ENCODE measurements at places on chromosomes 4 and X.

DNA sequence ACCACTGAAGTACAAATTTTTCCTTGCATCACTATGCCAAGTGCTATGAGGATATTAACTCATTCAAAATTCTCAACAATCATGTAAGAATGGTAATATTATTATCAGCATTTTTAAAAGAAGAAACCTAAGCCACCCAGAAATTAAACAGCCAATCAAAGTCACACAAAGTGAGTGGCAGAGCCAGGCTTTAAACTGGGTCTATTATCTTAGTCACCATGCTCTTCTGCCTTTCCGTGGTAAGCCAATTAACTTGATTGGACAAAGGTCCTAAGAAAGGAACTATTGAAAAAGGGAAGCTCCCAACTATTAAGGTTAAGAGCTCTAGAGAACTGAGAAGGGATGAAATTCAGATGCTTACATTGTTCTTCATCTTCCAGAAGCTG lies 111.5 kb downstream of the ASB9 start:
- no peak for DNase-seq

DNA sequence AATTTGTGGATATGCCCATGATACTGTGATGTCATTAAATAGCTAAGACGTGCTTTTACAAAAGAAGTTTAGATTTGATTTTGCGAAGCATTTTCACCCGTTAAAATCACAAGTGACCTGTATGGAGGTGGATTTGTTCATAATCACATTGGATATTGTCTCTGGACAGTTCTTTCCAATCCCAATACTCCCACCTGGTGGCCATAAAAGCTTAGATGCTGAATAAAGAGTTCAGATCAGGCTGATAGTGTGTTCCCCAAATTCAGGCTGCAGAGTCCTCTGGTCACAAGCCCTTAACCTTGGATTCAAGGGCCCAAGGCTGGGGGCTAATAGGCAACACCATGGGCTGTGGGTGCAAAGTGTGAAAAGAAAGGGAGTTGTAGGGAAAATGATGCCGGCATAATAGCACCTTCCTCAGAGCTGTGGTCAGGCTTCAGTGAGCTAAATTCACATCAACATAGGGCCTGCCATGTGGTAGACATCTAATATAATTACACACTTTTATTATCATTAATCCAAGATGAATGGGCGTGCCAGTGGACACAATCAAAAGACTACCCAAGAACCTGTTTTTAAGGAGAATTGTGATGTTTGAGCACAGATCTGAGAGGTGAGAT lies 28.1 kb downstream of the SMIM43 start:
- no peak for DNase-seq

DNA sequence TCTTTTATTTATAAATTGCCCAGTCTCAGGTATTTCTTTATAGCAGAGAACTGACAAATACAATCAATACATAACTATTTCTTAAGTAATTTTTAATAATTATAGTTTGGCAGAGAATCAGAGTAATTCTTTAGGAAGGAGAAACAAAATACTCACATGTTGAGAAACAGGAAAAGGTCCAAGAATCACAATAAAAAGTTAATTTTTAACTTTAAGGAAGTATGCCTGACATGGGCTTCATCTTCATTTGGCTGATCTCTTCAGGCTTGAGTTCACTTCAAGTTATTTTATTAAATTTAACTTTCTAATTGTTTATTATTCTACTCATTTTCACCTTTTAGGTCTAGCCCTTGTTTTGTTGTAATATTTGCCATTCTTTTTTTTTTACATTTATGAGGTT lies 36.1 kb upstream of the RNF150 start:
- no peak for DNase-seq

DNA sequence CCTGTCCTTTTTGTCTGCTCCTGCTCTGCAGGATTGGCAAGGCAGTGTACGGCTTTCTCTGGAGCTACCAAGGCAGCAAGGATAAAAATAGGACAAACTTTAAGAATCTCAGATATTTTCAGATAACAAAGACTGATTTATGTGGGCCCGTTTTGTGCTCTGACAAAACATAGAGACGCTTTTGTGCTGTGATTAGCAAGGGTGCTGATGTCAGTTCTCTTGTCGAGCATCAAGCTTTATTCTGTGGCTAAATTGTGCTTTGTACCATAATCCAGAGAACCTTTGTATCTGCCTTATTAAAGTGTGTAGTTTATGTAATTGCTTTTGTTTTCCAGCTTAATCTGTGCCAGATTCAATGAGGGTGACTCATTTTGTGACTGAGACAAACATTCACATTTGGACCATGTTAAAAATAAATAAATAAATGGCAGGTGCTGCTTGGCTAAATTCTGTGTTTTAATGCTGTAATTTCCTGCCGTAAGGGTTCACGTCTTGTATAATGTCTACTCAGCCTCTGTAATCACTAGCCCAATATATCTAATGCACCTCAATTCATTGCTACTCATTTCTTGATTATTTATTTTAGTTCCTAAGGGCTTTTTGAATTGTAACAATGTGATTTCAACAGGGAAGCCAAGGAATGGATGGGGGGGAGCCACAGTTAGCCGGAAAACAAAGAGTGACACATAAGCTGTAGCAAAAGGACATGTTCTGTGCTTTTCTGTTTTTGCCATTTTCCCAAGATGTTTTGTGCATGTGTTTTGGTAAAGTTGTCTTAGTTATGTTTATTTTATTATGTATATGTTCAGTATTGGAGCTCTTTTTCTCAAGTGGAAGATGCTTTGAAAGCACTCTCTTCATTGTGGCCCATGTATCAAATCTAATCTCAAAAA lies 75.1 kb downstream of the GAB1 start:
- DNase-seq = no peak

- no peak for DNase-seq
Measured at GRCh38 chrX:43165343-43165920, 387.5 kb upstream of the PPP1R2C start.

DNA sequence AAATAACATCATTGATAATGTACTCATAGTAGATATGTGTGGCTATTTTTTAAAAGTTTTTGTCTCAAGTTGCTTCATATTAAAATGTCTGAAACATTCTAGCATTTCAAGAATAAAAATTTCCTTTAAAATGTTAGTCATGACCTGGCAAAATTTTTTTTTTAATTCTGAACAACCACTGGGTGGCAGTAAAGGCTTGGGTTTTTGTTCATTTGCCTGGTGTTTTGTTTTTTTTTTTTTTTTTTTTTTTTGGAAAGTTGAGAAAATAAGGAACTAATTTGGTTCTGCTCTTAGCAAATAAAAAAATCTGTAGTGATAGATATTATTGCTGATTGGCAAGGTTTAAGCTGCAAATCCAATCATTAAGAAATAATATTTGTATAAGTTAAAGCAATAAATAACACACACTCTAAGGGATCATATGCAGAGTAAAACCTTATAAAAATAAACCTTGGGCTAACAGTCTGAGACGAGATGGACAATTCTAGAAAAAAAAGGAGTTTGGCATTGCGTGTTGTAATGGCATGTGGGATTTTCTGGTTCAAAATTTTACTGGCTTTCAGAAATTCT lies 81.4 kb downstream of the CEP44 start:
- no peak for DNase-seq

- no peak for DNase-seq
Measured at GRCh38 chr4:156941940-156942548, 29.6 kb downstream of the PDGFC start.

- no peak for DNase-seq
Measured at GRCh38 chr4:32564626-32565025, 1844.5 kb downstream of the PCDH7 start.

- DNase-seq = no peak
Measured at GRCh38 chr4:22471999-22472461, 43.8 kb downstream of the ADGRA3 start.

- no peak for DNase-seq
Measured at GRCh38 chrX:78111140-78111931, 7.3 kb downstream of the PGK1 start.

DNA sequence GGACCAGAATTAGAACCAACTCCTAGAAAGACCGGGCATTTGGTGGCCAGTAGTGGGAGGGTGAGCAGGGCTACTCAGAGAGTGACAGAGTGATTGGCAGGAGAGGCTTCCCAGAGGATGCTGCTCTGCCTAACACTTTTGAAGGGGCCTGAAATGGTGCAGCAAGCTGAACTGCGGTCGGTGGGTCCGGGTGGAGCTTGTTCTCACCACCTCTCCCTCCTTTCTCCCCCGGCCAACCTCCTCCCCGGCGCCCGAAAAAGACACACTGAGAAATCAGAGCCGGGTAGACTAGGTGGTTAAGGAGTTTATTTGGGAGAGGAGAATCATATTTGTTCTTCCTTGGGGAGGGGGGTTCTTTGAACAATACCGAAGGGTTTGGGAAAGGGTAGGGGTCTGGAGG lies 1.4 kb upstream of the PRICKLE3 start:
- DNase-seq = no peak

- DNase-seq = no peak
Measured at GRCh38 chrX:15293451-15293850, 22.0 kb downstream of the ASB11 start.

DNA sequence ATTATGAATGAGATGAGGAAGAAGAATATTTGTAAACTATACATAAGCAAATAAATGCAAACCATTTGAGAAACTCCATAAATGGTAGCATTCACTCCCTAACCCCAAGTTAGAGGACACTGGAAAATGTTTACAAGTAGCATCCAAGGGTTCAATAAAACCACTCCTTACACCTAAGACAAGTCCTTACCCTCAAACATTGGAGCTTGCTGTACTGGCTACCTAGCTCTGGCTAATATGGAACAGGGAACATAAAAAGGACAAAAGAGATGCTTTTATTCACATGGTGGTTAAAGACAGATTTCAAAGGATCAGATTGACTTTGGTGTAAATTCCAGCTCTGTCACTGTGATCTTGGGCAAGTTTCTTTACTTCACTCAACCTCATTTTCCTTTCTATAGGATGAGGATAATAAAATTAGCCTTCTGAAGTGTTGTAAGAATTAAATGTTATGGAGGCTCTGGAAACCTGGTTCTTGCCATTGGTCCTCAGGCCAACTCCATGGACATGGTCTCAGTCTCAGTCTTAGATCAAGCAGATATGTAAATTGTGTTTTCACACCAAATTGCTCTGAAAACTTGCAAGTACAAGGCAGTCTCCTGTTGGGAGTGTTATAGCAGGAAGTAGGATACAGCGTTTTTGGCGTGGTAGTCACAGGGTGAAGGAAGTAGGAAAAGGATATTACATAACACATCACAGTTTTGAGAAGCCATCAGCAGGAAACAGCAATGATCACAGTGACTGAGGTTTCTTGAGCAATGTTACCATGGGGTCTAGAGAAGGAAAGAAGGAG lies 3.3 kb downstream of the CXCL1 start:
- DNase-seq = no peak

DNA sequence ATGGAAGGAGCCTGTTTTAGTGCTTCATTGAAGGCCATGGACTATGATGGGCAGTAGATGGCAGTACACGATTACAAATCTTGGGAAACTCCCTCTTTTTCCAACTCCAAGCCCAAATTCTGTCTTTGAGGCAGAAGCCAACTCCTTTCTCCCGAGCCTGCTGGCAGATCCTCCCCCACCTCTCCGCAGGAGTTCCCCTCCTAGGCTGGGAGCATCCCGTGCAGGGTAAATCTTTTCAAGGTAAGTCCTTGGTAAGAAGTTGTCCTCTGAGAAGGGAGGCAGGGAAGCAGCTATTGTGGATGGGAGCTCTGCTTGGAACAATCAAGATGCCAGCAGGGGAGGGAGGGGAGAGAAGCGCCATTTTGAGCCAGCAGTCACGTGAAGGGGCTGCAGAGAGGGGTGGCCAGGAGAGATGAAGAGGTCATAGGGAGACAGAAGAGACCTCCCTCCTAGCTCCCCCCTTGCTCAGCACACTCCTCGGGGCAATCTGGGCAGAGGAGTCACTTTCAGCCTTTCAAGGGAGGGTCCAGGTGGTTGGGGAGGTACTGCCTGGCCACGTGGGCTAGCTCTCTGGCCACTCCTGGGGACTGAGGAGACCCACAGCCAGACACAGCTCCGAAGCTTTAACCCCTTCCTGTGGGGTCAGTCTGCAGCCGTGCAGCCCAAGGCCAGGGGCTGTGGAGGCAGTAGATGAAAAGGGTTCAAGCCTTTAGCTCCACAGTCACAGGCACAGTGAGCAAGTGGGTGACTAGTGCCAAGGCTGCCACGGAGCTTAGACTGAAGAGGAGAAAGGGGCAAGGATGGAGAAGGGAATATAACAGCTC lies 9.6 kb downstream of the CC2D2A start:
- DNase-seq = no peak

DNA sequence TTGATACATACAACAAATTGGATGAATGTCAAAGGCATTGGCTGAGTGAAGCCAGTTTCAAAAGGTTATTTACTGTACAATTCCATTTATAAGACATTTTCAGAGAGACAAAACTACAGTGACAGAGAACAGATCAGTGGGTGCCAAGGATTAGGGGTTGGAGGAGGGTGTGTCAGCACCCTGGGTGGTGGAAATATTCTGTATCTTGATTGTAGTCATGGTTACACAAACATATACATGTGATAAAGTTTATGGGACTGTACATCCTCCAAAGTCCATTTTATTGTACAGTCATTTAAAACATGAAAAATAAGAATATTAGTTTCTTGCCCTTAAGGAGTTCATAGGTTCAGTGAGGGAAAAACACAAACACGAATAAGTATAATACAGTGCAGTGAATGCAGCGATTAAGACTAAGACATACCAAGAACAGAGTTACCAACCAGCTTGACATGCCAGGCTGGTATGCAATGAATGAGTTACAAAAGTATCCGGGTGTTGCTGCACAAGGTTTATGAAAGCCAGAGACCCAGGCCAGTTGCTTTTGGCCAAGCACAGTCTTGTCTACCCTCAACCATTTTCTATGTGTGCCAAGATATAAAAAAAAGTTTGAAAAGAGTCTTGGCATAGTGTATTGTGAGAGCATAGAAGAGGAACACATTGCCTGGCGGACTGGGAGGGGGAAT lies 123.6 kb downstream of the MSL3 start:
- DNase-seq = no peak

- DNase-seq = no peak
Measured at GRCh38 chr4:36024901-36025660, 219.2 kb downstream of the ARAP2 start.

GRCh38 chr4:109969087-109969486 lies 56.4 kb downstream of the EGF start:
- DNase-seq = no peak

- no peak for DNase-seq
Measured at GRCh38 chrX:120429776-120430540, 39.1 kb downstream of the LAMP2 start.

DNA sequence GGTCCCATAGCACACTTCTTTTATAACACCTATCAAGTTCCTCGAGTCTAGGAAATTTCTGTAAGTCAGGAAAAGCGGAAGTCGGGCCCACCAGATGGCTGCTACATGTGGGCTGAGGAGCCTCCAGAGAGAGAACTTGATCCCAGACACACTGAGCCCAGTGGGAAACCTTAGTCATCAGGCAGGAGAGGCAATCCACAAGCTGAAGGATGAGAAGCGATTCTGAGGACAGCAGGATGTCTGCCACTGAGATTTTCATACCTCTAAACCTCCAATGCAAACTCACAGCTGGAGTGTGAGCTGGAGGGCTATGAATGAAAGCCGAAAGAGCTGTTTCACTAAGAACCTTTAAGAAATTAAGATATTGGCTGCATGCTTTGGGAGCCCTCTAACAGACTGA lies 52.6 kb upstream of the PDHA1 start:
- no peak for DNase-seq
